Vagina (tissue), 2 donors: ENCODE measurements at places on chromosomes 16 and 17.

GRCh38 chr17:49995055-49995738 lies at the start of gene DLX3:
TSS of gene DLX3 (minus strand) at chr17:49995224. CDS start at chr17:49994998, 226 bp downstream.
- no peak for DNase-seq

- DNase-seq = no peak
Observed at GRCh38 chr17:731644-732066, 741 bp upstream of the TLCD3A start.

DNA sequence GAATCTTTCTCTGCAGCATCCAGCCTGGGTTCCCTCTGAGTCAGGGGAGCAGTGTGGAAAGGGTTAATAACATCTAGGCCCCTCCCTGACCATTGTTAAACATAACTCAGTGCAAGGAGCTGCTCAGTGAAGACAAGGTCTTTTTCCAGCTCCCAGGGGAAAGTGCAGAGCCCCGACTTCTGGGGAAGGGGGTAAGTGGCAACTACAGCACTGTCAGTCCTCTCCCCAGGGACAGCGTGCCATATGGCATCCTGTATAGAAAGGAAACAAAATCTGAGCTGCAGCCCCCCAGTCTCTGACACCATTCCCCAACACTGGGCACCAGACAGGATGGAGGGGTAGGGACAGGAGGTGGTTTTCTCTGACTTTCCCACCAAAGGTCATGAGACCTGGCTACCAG lies 7.8 kb downstream of the MRPL27 start:
- no peak for DNase-seq

DNA sequence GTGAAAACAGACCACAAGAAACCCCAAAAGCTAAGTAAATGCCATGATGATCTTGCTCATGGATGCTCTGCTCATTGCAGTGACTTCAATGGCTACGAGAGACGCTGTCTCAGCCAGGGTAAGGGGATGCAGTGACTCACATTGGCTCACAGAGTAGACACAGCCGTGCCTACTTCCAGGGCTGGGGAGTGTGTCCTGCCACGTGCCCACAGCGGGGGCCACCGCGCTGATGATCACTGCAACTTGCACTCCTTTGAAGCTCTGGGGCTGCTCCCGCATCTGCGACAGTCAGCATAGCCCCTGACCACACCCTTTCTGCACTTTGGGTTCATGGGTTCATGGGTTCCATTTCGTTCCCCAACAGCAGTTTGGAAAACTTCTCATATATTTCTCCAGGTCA lies 231.4 kb upstream of the RPL38 start:
- DNase-seq = no peak

GRCh38 chr17:61411261-61412142 lies 11.9 kb downstream of the TBX2 start:
- peak; percentile 87 for DNase-seq

GRCh38 chr16:84599521-84600202 lies 18.2 kb downstream of the COTL1 start:
- no peak for DNase-seq

DNA sequence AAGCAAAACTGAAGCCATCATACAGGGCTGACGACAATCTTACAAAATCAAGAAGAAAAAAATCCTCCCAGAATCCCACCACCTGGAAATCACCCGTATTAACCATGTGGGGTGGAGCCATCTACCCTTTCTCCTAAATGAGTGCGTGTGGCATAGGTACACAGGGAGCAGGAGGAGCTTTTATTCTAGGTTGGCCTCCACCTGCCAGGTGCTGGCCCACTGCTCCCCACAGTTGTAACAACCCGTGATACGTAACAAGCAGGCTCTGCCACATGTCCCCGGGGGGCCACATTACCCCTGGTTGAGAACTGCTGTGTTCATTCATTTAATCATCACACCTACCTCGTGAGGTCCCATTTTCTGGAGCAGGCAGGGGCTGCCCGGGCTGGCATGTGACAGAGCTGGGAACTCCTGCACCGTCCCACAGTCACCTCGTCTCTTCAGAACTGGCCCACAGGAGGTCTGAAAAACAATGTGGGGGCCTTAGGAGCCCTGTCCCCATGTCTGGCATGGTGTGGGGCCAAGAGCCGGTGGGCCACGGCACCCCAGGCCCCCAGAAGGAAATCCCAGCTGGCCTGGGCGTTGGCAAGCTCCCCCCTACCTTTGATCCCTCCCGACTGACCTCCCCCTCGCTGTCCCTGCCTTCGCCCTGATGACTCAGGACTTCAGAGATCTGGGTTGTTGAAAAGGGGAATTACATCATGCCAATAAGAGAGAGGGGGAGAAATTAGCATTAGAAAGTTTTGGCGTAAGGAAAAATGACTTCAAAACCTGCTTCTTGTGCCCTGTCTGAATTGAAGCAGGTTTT lies 12.9 kb downstream of the CMIP start:
- DNase-seq = no peak

GRCh38 chr16:66902648-66903543 lies 15.8 kb downstream of the CDH16 start:
- no peak for DNase-seq

- DNase-seq = no peak
Observed at GRCh38 chr17:82592767-82593589, 55.3 kb downstream of the WDR45B start.

GRCh38 chr17:77383613-77384608 lies 243.1 kb downstream of the SEC14L1 start:
- no peak for DNase-seq

DNA sequence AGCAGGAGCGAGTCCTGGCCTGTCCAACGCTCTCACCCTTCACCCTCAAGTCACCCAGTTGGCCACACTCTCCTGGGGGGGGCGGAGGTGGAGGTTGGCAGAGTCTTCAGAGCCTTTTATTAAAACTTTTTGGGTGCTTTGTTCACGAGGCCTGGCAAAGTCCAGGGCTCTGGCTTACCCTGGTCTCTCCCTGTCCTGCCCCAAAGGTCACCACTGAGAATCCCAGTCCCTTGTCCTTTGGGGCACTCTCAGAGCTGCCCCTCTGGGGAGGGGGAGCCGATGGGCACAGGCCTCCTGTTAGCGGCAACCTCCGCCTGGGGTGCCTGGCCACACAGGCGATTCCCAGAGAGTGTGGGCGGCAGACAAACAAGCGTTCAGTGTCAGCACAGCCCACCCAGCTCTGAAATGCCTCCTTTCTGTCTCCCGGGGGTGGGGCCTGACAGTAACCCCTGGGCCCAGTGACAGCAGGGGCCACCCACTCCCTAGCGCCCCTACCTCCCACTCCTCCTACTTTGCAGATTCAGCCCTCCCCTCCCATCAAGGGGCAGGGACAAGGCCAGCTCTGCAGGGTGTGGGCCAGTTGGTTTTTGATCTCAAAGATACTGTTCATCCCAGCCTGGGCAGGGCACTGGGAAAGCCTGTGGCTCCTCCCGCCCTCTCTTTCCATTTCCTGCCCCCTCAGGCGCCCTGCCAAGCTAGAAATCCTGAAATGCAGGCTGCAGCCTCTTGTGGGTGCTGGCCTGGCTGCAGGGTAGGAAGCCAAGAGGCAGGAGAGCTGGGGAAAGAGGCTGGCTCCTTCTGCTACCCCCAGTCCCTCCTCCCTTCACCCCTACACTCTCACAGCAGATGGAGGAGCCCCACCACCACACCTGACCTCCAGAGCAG lies 36.6 kb upstream of the EMP2 start:
- DNase-seq = no peak

- DNase-seq = no peak
Observed at GRCh38 chr16:66342294-66342900, 24.1 kb upstream of the CDH5 start.

DNA sequence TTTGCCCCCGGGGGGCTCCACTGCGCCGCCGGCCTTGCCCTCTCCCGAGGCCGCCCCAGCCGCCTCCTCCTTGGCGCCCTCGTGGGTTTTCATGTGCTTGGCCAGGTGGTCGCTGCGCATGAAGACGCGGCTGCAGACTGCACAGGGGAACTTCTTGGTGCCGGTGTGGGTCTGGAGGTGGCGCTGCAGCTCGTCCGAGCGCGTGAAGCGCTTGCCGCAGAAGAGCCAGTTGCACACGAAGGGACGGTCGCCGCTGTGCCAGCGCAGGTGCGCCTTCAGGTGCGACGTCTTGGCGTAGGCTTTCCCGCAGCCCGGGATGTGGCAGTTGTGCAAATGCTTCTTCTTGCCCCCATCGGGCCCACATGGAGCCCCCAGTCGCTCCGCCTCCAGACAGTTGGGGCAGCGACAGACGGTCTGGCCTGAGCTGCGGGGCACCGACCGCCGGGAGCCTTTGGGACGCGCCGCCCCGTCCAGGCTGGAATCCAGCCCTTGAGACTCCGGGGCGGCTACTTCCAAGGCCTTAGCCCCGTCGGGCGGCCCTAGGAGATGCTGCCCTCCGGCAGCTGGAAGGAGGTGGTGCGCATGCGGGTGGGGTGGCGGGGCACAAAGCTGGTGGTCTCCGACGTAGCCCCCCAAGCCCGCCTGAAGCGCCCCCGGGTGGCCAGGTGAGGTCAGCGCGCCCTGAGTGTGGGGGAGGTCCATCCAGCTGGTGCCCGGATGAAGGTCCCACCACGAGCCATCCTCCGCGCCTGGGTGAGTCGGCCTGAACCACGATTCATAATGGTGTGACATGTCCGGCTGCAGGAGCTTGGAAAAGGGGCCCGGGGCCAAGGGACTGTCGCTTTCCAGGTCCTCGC lies 3.4 kb downstream of the SP6 start:
- no peak for DNase-seq

DNA sequence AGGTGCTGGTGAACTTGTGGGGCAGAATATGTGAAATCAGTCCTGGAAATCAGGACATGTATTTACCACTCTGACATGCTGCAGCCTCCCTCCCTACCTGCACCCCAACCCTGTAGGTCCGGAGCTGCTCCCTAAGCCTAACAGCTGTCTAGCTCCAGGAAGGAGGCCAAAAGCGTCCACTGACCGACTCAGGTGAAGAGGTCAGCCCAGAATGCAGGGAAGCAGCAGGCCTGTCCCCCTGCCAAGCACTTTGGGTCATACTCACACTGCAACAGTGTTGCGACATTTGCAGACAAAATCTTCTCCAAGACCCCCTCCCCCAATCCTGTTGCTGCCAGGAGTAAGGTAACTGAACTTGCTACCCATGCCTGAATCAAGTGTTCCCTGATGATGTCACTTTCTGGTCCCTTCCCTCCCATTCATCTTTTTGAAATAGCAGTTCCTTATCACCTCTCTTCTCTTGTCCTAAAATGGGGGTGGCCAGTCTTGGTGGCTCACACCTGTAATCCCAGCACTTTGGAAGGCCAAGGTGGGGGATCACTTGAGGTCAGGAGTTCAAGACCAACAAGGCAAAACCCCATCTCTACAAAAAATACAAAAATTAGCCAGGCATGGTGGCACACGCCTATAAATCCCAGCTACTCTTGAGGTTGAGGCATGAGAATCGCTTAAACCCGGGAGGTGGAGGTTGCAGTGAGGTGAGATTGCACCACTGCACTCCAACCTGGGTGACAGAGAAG lies 1.3 kb upstream of the ACLY start:
- DNase-seq = no peak

DNA sequence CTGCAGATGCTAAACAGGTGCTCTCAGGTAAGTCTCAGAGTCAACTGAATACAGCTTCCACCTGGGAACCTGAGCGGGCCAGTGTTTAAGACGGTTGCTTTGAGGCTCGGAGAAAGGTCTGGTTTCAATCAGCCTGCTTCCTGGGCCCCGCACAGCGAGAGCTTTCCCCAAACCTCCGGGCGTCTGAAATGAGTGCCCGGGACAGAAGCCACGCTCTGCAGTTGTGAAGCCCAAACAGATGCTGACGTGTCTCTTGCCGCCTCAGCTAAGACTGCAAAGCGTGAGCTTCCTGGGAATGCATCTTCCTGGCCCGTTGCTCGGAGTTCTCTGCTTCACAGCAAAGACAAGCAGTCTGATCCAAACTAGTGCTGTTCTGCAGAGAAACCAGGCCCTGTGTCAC lies 36.7 kb downstream of the PLXDC1 start:
- DNase-seq = no peak

DNA sequence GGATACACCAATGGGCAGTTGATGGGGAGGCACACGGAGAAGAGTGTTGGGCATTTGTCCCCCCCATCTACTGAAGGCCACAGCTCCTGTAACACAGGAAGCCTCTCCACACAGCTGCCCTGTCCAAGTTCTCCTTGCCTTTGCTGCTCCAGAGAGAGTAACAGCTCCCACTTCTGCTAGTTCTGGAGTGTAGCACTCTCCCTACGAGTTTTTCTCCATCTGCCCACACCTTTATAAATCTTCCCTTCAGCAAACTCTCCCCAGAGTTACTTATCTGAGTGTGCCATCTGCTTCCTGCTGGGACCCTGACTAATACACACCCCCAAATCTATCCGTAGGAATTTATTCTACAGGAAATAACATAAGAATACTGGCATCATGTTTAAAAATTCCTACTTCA lies 42.6 kb upstream of the ERN1 start:
- no peak for DNase-seq

- no peak for DNase-seq
Observed at GRCh38 chr16:6484935-6485334, 847.7 kb upstream of the RBFOX1 start.

DNA sequence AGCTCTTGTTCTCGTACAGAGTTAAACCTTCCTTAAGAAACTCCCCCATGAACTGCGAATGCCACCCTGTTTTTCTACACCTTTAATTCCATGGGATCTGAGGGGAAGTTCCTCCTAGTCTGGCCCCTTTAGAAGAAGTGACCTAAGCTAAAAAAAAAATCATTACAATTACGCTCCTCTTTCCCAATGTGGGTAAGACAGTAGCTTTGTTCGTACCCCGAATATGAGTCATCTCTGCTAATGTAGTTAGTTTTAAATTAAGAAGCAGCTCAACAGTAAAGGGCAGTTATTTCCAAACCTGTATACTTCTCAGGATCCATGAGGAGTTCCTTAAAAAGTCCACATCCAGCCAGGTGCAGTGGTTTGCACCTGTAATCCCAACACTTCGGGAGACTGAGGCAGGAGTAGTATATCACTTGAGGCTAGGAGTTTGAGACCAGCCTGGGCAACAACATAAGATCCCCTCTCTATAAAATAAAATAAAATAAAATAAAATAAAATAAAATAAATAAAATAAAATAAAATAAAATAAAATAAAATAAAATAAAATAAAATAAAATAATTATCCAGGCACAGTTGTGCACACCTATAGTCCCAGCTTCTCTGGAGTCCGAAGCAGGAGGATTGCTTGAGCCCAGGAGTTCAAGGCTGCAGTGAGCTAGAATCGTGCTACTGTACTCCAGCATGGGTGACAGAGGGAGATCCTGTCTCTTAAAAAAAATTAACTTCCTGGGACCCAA lies 26.1 kb downstream of the RCVRN start:
- DNase-seq = no peak

DNA sequence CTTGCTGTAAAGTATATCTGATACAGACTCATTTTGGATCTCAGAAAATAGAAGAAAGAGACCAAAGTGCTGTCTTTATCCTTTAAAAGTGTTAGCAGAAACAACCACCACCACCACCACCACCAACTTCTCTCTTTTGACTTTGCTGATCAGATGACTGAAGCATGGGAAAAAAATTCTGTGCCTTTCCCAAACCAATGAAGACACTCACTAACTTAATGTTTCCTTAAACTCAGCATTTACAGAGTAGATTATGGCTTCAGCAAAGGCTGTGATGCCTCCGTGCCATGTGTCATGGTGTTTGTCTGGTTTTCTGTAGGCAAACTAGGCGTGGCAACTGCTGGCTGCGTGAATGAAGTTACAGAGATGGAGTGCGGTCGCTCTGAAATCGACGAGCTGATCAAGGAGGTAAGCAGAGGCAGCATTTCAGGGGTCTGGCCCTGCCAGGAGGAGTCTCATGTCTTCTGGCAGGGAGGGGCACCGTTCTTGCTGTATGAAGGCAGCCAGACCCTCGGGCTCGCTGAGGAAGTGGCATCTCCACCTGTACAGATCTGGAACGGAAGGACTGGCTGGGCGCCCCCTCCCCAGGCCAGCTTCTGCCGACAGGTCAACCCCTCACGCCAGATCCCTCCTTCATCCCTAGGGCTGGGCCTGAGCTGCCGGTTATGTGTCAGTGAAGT lies 12.4 kb downstream of the IRF8 start:
- no peak for DNase-seq

- no peak for DNase-seq
Observed at GRCh38 chr16:58269526-58269925, 25.3 kb downstream of the PRSS54 start.
